ENCODE measurements at places on chromosomes 5 and 9.
A peak's percentile ranks its signal among the peaks of the same experiment; 100 is the strongest.

GRCh38 chr5:91928754-91929521 is 545.8 kb upstream of the ARRDC3 start:
- DNase-seq = no peak

- peak; percentile 44 for DNase-seq
Observed at GRCh38 chr9:114852050-114852594, 46.3 kb upstream of the TNFSF15 start.

- DNase-seq = no peak
Observed at GRCh38 chr5:125037530-125037929, 291.1 kb upstream of the ZNF608 start.

DNA sequence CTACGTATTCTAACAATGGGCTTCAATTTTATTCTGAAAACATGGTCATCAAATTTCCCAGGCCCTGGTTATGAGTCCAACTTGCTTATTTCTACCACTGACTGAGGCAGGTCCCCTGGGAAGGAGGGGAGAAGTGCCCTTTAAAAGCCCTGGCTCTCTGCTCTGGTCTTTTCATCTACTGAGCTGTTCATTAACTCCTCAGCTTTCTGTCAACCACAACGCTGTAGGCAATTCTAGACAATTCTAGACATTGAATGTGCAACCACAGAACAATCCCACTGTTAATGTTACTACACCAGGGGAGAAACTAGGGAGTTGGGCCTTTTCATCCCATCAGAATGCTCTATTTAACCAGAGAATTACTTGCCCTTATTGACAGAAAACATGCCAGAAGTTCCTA is 10.0 kb downstream of the MOCS2 start:
- DNase-seq = peak; percentile 56

DNA sequence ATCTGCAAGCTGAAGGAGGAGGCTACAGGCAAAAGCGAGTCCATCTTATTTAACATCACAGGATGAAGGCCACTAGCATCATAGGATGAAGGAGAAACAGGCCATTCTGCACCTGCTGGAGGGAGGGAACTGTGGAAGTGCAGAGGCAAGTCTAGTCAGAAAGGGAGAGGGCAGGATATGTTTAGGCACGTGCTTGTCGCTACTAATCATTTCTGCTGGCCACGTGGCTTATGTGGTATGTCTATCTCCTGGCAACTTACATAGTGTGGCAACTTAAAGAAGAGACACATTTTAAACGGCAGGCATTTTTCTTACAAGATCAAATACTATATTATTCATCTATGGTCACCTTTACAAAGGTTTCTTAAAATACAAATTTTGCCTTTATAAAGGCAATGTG is 74.0 kb downstream of the GNAQ start:
- no peak for DNase-seq

DNA sequence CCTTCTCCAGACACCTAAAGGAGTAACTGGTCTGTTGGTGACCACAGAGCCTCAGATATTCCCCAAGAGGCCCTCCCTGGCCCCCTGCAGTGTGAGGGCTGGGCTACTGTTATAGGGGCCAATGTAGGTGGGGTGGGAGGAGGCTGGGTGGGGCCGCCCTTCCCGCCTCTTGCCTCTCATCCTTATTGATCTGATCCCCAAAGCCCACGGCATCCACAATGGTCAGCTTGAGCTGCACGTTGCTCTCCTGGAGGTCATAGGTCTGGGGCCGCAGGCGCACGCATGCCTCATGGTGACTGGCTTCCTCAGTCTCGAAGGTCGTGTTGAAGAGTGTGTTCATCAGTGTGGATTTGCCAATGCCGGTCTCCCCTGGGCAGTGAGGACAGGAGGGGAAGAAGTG is 13.0 kb downstream of the SEPTIN8 start:
- DNase-seq = no peak

GRCh38 chr5:103587185-103587748 is 24.7 kb upstream of the NUDT12 start:
- DNase-seq = no peak

All from AG04449 (cell line).